ENCODE measurements at places on chromosomes 16 and 17.
A peak's percentile ranks its signal among the peaks of the same experiment; 100 is the strongest.

DNA sequence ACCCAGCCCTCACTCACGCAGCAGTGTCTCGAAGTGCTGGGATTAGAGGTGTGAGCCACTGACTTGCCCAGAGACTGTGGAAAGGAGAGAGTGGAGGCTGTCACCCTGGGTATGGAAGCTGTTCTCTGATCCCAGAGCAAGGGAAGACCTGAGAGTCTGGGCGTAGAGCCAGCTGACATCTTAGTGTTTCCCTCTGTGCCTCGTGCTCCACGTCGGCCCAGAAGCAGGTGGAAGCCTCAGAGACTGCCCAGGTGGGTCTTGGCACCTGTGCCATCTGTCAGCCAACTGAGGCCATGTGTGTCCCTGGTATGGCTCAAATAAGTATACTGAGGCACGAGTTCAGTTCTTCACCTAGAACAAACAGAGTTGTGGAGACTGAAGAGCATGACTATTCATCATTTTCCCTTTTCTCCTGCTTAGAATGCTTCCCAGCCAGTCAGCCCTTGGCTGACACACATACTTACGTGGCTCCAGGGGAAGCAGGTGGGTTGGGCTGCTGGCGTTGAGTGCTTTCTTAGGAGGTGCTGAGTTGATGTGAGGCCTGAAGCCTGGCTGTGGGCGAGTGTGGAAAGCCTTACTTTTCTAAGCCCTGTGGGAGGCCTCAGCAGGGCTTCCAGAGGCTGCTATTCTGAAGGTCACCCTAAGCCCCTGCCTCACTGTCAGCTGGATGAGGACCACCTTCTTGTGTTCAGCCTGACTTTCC lies 8.1 kb downstream of the CTRL start:
- no peak for DNase-seq

DNA sequence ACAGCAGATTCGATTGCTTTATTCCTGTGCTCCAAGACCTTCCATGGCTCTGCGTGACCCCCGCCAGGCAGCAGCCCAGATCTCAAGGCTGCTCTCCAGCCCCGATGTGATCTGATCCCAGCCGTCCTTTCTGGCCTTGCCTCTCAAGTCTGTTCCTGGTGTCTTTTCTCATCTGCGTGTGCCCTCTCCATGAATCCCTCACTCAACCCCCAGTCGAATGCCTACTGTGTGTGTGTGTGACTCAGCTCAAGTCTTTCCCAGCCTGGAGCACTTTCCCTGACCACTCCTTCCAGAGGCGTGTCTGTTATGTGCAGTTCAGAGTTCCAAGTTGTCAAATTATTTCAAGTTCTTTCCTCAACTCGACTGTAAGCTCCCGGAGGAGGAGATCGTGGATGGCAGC lies 64.0 kb downstream of the MRM1 start:
- no peak for DNase-seq

GRCh38 chr16:57381791-57382534 lies 9.7 kb downstream of the CX3CL1 start:
- DNase-seq = no peak

GRCh38 chr17:33474789-33475188 lies 181.7 kb upstream of the ASIC2 start:
- DNase-seq = no peak

DNA sequence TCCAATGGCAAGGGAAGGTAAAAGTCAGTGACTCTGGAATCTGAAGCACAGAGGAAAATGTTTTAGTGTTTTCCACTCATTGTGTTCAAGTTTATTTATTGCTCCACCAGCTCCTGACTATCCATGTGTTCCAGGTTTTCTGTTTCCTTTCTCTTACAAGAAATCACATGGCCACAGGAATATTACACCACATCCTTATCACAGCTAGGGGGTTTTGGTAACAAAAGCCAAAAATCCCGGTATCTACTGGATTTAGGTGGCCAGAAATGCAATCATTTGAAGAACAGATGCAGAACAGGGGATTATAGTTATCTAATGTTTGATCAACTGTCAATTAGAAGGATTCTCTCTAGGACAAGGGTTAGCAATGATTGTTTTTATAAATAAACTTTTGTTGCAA lies 47.9 kb downstream of the STH start:
- DNase-seq = no peak

GRCh38 chr17:78726513-78726912 lies 55.6 kb downstream of the CYTH1 start:
- DNase-seq = no peak

- DNase-seq = no peak
Measured at GRCh38 chr17:67676305-67676704, 41.4 kb upstream of the NOL11 start.

GRCh38 chr17:47774987-47775580 lies 42.0 kb downstream of the TBX21 start:
- no peak for DNase-seq

DNA sequence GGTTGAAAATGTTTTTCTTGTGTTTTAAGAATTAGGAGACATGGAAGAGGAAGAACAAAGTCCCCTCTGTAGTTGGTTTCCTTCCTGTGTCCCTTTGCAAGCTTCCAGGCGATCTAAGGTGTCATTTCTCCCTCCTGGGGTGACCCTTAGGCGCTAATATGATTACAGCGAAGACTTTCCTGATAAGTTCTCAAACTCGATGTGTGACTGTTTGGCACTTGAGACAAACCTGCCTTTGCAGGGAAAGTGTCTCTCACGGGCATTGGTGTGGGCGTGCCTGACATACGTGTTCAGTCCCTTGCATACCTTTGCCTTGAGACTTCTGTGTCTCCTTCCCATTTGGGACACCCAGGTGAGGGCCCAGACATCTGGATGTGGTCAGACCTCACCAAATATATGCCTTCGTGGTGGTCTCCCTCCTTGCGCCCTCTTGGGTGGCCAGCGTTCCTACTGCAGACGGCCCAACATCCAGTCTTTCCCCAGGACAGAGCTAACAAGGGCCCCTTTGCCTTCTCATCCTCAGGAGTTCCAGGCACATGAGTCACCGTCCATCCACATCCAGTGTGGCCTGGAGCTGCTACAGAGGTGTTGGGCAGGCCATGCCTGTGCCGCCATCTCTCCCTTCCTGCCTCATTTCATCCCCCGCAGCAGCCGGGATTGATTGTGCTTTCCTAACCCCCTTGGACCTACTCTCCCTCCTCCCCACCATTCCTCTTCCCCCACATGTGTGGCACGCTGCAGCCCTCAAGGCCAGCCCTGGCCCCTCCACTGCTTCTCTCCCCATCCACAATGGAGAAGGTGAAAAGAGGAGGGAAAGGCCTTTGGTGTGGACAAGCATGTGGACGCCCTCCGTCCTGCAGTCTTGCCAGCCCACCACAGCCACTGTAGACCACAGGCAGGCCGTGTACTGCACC lies 3.1 kb upstream of the JPT2 start:
- DNase-seq = no peak

DNA sequence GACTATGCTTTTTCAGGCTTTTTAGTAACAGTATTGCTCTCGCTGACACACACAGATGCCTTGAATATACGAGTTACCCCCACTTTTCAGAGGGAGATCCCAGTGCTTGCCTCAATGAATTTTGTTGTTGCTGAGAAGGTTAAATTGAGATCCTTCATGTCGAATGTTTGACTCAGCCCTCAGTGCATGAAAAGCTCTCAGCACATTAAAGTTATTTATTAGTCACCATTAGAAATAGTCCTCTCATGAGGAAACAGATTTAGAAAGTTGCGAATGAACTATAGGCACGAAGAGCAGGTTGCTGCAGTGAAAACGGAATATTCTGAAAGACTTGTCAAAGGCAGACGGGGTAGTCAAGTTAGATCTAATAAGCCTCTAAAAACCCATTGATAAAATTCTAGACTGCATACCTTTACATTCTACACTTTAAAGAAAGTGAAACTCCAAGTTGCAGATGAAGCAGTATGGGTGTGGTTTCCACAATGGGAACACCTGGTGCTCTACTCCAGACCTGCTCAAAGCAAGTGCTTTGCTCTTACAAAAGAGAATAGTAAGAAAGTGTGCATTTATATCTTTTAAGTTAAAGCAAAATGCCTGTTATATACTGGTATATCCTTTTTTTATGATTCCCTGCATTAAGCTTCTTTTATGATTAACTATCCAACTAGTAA lies 238.1 kb downstream of the MAF start:
- DNase-seq = no peak

DNA sequence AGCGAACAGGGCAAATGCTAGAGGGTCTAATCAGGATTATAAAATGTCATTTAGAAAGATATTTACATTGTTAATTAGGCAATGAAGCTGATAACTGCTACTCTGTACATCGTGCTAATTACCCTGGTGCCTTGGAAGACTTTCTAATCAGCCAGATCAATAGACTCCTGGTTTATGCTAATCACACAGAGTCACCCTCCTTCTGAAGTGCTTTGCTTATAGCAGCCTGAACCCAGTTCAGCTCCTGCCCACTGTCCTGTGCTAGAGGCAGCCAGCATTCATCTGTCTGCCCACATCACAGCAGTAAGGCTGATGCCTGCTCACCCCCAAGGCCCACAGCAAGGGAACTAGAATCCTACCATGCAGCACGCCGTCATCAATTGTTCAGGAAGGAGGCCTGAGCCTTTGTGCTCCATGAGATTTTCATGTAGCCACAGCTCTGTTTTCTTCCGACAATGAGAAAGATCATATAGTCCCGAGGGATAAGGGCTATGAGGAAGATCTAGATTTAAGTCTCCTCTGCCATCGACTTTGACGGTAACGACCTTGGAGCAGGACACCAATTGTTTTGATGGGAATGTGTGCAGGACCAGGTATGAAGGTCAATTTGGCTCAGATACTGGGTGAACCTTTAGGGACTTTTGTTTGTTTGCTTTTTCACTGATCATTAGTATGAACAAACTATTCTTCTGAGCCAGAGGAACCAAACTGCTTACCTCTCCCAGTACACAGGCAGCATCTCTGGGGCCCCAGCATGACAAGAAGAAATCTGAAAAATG lies 12.5 kb upstream of the LYRM9 start:
- no peak for DNase-seq

DNA sequence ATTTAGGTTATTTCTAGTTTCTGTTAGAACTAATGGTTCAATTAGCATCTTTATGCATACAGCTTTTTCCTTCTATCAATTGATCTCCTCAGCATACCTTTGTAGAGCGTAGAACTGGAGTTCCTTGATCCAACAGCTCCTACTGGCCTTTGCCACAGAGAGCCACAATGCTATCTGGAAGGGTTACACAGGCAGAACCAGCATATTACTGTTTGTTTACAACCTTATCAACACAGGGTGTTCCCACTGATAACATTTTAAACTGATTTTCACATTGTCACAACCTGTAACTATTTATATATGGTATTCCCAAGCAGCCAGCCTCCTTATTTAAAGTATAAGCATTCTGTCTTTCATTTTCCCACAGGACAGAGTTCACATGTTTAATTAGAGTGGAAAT lies 382.2 kb downstream of the MAF start:
- no peak for DNase-seq

- DNase-seq = peak; percentile 46
Measured at GRCh38 chr16:28573738-28574718, 20.3 kb downstream of the SGF29 start.

DNA sequence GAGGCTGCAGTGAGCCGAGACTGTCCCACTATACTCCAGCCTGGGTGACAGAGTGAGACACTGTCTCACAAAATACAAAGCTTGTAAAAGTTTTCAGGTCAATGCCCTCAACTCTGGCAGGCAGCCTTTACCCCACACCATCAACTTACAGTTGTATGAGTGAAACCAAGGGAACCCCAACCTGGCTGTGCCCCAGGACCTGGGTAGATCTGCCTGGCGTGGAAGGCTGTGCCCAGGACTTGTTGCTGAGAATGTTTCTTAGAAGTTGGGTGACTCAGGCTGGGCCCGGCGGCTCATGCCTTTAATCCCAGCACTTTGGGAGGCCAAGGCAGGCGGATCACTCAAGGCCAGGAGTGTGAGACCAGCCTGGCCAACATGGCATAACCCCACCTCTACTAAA lies 7.8 kb downstream of the CES3 start:
- DNase-seq = no peak

- no peak for DNase-seq
Measured at GRCh38 chr17:78476973-78477372, 98.5 kb downstream of the PGS1 start.

DNA sequence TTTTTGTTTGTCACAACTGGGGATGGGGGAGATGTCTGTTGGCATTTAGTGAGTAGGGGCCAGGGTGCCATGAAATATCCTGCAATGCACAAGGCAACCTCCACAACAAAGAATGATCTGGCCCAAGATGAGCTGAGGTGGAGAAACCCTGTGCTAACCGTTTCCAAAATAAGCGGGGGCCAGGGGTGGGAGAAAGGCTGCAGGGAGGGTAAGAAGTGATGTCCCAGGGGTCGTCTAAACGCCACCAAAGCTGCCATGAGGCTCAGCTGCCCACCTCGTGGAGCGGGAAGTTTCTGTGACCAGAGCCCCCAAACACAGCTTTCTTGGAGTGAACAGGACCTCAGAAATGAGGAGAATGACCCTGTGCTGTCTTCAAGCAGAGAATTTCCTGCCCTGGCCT lies 76.5 kb upstream of the CDH5 start:
- DNase-seq = no peak

GRCh38 chr17:41986634-41987033 lies 20.0 kb downstream of the CNP start:
- DNase-seq = no peak

- DNase-seq = no peak
Measured at GRCh38 chr16:59635674-59636073, 901.6 kb upstream of the GOT2 start.

DNA sequence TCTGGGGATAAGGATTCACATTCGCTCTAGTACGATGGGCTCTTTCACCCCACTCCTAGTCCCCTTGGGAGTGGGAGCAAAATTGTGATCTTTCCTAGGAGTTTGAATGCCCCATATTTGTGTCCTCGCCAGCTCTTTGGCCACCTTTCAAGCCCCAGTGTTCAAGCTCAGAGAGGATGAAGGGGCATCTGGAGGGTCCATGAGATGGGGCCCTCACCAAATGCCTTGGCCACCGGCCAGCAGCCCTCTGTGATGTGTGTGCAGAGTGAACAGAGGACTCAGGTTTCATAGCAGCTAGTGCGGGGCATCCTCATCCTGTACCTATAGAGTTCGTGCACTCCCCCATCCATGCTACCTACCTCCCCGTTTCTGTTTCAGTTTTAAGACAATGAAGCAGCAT lies 140.6 kb downstream of the RAB11FIP4 start:
- DNase-seq = no peak

GRCh38 chr17:68829211-68829610 lies 126.0 kb downstream of the ABCA8 start:
- DNase-seq = peak; percentile 40

DNA sequence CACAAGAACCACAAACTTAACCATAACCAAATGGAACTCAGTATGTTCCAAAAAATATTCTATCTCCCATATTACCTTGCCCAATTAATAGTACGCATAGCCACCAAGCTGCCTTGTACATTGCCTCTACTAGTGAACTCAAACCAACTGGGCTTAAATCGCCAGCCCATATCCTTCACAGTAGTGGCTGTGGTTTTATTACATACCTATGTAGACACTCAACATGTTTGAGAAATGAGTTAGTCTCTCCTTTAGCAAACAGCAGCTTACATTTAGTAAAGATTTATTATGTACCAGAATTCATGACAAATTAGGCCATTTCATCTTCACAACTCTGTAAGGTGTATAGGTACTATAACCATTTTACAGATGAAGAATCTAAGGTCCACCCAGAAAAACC lies 41.4 kb downstream of the GRB2 start:
- no peak for DNase-seq

Data from inflammatory macrophage (primary cell).